ENCODE measurements at places on chromosomes 16 and 17. TPM values are rescaled to one million over a fixed set of nuclear protein-coding genes. Genes with fewer than 3 reads are reported as not detected.

The MARVELD3 gene
- 17.8 TPM for polyA plus RNA-seq

The STX8 gene
- polyA plus RNA-seq = 68.8 TPM

The MGAT5B gene
- 2.2 TPM for polyA plus RNA-seq

The NPIPB6 gene
- 3.0 TPM for polyA plus RNA-seq

The AIPL1 gene
- polyA plus RNA-seq = 0.06 TPM

The TAT gene
- polyA plus RNA-seq = 0.09 TPM

The STAT3 gene
- polyA plus RNA-seq = 60.0 TPM

The SLC52A1 gene
- 0.05 TPM for polyA plus RNA-seq

The ZNF205 gene
- 14.9 TPM for polyA plus RNA-seq

The CDH3 gene
- 60.1 TPM for polyA plus RNA-seq

The TSPAN10 gene
- 2.1 TPM for polyA plus RNA-seq

The SERPINF2 gene
- polyA plus RNA-seq = 97.2 TPM

The MEAK7 gene
- polyA plus RNA-seq = 18.7 TPM

The KRT33A gene
- polyA plus RNA-seq = not detected

- DNase-seq = no peak
These were observed 15.9 kb upstream of the C16orf95 start for GRCh38 chr16:87333101-87333500.

- no peak for DNase-seq
These were observed 11.2 kb upstream of the MYO1C start for GRCh38 chr17:1503699-1504098.

DNA sequence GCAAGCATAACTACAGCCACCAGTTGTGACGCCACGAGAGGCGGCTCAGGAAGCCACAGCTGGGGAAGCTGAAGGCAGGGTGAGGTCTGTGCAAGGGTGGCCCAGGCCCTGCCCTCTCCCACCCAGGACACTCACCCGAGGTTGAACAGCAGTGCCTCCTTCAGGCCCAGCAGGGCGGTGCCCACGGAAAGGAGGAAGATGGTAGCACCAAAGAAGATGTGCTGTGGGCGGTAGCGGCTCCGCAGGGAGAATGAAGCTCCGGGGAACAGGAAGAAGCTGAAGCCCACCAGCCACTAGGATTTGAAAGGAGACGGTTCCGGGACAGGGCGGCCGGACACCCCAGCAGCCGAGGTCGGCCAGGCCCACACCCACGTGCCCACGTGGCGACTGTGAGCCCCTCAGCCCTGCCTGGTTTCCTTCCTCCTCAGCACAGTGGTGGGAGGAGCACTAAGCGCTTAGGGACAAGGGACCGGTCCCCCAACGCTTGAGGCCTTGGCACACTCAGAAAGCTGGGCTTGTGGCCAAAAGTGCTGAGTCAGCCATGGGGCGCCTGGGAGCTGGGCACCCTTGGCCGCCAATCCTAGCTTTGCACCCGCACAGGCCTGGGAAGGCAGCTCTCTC, 11.0 kb downstream of the CYB561 start:
- DNase-seq = no peak

DNA sequence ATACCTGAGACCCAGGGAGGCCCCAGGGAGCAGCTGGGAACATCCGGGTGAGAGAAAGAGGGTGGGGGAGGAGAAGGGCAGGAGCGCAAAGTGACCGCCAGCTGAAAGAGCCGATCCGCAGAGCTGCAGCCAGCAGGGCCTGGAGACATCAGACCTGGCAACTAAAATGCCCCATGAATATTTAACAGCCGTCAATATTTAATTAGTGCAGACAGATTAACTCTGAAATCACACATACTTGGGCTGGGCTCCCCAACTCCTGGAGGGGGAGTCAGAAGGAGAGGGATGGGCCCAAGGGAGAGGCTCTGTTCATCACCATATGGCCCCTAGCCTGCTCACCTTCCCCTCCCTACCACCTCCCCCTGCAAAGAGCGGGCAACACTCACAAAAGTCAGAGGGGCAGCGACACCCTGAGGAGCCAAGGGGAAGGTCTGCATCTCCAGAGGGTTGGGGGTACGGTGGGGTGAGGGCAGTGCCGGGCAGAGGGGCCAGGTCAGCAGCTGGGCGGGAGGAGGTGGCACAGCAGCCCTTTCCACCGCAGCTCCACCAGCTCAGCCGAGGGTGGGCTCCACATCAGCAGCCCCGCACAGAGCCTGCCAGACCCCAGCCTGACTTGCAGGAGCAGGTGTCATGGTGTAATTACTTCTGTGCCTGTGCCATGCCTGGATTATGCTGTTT, 61.9 kb upstream of the CCL1 start:
- no peak for DNase-seq

DNA sequence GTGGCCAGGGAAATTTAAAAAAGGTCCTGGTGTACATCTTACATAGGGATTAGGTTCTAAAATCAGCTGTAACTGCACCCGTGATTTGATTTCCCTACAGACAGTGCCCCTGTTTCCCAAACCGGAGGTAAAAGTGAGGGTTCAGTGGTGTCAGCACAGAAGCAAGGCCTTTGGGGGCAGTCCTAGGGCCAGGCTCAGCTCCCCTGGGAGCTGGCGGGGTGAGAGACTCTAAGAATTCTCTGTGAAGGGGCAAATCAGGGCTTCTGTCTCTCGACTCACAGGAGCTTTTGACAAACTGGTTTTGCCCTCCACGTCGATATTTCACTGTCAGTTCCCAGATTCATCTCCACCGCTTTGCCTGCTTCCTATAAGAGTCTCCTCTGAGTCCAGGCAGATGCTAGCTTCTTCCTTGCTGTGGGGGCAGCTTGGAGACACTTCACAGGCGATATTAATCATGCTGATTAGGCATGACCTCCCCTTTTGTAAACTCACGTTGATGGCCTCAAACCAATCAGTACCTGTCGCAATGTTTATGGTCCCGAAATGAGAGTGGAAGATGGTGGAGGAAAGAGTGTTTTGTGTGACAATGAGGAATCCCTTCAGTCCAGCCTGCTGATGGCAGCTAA, 234.2 kb upstream of the TOX3 start:
- DNase-seq = no peak

GRCh38 chr16:4361944-4362311, 9.7 kb upstream of the VASN start:
- no peak for DNase-seq

DNA sequence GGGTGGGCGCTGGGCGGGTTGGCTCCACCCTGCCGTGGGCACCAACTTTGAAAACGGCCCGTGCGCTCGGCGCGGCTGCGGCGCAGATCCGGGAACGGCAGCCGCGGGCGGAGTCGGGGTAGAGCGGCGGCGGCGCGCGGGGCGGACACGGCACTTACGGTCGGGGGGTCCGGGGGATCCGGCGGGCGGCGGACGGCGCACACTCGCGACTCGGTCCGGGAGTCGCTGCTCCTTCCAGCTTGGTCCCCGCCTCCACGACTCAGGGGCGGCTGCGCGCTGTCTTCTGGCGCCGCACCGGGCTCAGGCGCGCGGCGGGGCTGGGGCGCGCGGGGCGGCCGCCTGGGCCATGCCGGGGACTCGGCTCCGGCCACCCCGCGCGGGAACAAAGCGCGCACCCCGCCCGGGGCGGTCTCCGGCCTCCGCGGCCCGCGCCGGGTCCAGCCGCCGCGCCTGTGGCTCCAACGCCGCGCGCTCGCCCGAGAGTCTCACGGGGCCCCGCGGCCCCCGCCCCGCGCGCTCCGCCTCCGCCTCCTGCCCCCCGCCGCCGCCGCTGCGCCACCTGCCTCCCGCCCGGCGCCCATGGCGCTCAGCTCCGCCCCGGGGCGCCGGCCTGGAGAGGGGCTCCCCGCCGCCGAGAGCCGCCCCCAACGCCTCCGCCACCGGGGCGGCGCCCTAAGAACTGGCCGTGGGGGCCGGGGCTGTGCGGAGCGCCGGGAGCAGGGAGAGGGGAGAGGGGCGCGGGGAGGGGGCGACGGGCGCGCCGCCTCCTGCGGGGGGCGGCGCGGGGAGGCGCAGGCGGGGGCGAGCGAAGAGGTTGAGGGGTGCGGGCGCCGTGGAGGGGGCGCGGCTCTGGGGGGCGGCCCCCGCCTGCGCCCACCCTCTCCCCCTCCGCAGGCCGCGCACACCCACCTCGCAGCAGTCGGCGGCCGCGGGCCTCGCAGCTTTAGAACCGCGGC, 35.9 kb downstream of the CBFA2T3 start:
- DNase-seq = no peak

- no peak for DNase-seq
These were observed 6.2 kb upstream of the POLR3E start for GRCh38 chr16:22291020-22291419.

GRCh38 chr16:77043076-77043475, 147.9 kb upstream of the MON1B start:
- DNase-seq = no peak

- no peak for DNase-seq
These were observed 112.3 kb downstream of the HS3ST2 start for GRCh38 chr16:22926105-22926751.

DNA sequence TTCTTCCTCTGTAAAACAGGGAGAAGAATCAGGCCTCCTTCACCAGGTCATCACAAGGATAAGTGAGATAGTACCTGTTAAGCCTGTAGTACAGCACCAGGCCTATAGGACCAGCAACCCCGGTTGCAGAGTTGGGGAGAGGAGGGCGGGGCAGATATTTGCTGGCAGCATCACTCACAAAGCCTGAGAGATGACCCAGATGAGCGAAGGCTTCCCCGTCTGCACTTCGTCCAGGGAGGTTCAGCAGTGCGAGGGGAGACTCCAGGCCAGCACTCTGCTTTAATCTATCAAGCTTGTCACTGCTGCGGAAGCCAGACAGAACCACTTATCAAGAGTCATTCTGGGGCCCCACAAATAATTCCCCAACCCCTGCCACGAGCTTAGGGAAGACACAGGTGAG, 15.8 kb upstream of the RBBP6 start:
- no peak for DNase-seq

DNA sequence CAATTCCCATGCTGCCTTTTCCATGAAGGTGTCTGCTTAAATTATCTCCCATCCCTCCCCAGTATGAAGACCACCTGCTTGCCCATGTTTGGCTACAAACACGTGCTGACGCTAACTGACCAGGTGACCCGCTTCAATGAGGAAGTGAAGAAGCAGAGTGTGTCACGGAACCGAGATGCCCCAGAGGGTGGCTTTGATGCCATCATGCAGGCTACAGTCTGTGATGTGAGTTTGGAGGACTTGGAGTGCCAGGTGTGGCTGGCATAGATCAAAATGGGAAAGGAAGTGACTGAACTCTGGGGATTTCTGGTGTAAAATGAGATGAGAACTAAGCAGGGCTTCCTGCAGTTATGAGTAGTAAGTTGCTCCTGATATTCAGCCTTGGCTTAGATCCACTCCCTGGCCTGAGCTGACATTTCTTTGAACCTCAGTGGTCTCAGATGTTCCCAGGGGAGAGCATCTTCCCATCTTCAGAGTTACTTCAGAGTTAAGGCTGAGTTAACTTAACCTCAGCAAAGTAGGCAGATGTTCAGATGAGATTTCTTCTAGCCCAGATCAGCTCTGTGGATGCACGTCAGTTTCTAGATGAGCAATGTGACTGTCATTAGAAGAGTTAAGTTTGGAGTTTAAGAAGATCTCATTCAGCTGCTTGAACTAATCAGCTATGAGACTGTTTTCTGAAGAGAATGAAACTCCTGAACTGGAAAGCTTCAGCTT, 32.7 kb downstream of the ITGB3 start:
- no peak for DNase-seq

DNA sequence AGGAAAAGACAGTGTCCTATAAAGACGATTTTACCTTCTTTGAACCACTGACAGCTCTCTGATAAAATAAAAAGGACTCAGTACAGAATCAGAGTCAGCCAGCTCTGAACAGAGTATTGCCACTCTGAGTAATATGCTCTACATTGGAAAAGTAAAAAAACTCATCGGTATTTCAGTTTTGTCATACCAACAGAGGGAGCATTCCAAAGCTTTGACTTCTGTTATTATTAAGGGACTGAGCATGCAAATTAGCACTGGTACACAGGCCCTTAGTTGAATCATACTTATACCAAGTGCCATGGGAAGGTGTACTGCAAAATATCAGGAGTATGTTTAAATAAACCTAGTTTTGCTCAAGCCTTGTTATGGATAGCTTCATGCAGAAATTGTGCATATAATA, 509.0 kb upstream of the KIF2B start:
- no peak for DNase-seq

- no peak for DNase-seq
These were observed 165.9 kb upstream of the TNRC6C start for GRCh38 chr17:77792626-77793025.

DNA sequence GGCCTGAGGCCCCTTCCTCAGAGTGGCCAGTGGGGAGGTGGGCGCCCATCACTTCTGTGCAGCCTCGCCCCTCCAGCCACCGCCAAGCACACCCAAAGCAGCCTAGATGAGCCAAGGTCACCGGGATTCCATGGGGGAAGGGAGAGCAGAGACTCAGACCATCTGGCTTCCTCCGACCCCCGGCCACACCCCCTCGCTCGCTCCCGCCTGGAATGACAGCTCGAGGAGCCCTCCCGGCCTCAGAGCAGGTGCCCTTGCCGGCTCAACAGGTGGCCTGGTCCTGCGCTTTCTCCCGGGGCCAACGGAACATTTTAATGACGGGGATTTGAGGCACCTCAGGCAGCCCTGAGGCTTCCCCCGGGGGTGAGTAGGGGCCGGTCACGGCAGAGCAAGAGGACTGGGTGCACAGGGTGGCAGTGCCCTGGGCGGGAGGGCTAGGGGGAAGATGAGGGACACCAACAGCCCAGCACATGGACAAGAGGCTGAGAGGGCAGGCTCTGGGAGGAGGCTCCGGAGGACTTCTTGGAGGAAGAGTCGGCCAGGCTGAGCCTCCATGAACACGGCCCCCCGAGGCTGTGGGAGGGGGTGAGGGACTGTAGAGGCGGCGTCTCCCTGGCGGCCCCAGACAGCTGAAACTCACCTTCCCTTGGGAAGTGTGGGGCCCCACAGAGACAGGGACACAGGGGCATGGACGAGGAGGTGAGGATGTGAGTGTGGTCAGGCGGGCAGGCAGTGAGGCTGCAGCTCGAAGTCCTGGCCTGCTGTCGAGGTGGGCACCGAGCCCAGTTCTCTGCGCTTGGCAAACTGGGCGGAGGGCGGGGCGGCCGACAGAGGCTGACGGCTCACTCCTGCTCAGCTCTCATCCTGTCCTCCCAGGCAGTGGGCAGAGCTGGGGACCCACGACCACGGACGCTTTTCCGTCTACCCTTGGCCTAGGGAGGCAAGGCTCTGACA, 12.5 kb upstream of the C1QTNF8 start:
- DNase-seq = no peak

GRCh38 chr16:69115837-69116236, 10.4 kb downstream of the HAS3 start:
- no peak for DNase-seq

- no peak for DNase-seq
These were observed 9.5 kb downstream of the ZNF771 start for GRCh38 chr16:30416624-30417528.

GRCh38 chr16:53781023-53781605, 77.2 kb downstream of the FTO start:
- DNase-seq = no peak

Data from left renal pelvis (tissue), 4 donors.